NCI-H2107 (cell line): ENCODE measurements at places on chromosomes 6 and 20.

GRCh38 chr6:131643855-131644460 lies 6.9 kb downstream of the ENPP3 start:
- no peak for DNase-seq

- DNase-seq: no peak
These were observed 65.9 kb downstream of the AIG1 start for GRCh38 chr6:143126574-143126941.

GRCh38 chr6:5053864-5054244 lies 31.3 kb upstream of the PPP1R3G start:
- DNase-seq: no peak

- no peak for DNase-seq
These were observed 432 bp downstream of the HSPA1L start for GRCh38 chr6:31814677-31815024.

GRCh38 chr20:62027116-62027515 lies 38.6 kb downstream of the TAF4 start:
- DNase-seq: no peak

DNA sequence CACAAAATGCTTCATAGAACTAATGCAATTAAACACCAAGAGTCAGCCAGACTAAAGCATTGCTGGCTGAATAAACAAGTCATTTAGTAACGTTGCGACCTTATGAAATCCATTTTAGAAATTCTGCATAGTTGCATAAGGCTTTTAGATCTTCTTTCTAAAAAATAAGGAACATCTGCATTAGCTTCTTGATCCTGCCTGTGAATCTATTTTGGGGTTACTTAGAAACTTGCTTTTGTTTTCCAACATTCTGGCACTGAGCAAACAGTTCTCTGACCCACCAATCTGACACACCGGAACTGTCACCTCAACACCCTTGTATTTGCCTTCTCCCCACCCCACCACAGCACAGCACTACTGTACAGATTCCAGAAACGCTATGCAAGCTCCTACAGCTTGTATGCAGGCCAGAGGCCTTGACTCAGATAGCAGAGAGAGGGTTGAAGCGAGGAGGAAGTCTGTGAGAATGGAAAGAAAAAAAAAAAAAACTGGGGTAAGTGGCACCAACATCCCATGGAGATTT lies 55.0 kb downstream of the KIF13A start:
- DNase-seq: no peak

DNA sequence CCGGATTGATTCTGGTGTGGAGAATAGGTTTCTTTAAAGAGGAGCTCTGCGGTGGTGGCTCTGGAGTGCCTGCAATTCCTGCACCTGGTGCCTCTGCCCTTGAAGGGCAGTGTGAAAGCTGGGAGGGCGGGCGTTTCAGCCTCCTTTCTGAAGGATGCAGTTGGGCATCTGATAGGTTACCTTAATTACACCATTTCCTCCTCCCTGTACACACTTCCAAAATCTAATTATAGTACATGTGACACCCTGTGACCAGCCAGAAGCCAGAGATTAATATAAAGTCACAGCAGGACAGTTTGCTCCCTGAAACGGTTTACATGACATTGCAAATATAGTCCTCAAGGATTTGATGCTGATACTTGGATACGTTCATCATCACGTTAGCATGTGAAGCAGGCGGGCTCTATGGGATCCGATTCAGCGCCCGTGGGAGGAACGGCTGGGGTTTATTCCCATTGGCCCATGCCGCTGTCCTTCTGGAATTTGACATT lies 548.2 kb downstream of the QKI start:
- DNase-seq: no peak

GRCh38 chr20:1810926-1811620 lies 84.1 kb upstream of the SIRPA start:
- DNase-seq: no peak

- no peak for DNase-seq
These were observed 68.1 kb upstream of the RNF146 start for GRCh38 chr6:127198549-127198948.

DNA sequence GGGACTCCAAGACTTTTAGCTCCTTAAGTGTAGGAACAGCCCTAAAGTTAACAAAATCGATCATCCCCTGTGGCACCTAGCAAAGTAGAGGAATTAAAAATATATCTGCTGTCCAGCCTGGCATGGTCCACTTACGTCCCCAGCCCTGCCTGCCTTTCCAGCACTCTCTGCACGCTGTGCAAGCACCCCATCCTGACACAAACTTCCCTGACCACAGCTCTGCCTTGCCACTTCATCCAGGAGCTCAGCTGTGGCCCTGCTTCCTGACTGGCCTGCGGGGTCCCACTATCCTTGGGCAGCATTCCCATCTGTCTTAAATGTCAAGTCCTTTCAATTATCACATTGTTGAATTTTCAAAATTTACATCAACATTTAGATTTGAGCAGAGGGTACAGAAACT lies 39.0 kb downstream of the BLOC1S5 start:
- DNase-seq: no peak

DNA sequence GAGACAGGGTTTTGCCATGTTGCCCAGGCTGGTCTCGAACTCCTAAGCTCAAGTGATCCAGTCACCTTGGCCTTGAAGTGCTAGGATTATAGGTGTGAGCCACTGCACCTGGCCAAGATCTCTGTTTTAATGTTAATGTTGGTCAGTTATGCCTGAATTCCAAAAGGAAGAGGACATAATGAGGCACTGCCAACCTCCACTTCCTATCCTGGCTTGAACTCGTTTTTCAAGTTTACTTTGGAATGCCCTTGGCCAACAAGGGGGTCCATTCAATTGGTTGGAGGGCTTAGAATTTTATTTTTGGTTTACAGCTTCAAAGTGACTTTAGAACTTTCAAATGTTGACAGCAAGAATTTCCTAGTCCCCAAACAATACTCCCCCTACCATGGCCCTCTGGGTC lies 29.8 kb downstream of the DNAAF9 start:
- no peak for DNase-seq

GRCh38 chr6:144305985-144306384 lies 20.9 kb downstream of the UTRN start:
- DNase-seq: no peak

GRCh38 chr6:43867246-43867645 lies 97.2 kb downstream of the VEGFA start:
- DNase-seq: no peak

- DNase-seq: no peak
These were observed 312.7 kb upstream of the TBX18 start for GRCh38 chr6:85077098-85077497.

DNA sequence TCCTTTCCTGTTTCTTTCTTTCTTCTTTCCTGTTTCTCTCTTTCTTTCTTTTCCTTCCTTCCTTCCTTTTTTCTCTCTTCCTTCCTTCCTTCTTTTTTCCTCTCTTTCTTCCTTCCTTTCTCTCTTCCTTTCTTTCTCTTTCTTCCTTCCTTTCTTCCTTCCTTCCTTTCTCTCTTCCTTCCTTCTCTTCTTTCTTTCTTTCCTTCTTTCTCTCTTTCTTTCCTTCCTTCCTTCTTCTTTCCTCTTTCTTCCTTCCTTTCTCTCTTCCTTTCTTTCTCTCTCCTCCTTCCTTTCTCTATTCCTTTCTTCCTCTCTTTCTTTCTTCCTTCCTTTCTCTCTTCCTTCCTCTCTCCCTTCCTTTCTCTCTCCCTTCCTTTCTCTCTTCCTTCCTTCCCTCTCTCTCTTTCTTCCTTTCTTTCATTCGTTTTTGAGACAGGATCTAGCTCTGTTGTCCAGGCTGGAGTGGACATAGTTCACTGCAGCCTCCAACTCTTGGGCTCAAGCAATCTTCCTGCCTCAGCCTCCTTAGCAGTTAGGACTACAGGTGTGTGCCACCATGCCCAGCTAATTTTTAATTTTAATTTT lies 170.8 kb upstream of the GMDS start:
- no peak for DNase-seq

GRCh38 chr6:15297895-15298590 lies 52.2 kb downstream of the JARID2 start:
- DNase-seq: no peak

GRCh38 chr20:14067603-14068002 lies 72.3 kb downstream of the MACROD2 start:
- DNase-seq: no peak

DNA sequence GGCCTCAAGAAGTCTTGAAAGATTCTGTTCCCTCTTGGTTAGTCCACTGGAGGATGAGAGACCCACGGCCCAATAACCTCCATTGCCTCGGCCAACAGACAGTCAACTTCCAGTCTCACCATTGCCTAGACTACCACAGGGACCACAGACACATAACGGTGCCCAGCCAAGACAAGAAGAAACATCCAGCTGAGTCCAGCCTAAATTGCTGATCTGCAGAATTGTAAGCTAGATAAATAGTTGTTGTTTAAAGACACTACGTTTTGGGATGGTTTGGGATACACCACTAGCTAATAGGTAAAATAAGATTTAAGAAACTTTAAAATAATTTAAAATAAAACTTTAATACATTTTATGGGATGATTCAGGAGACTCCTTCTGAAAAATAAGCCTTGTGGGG lies 324.7 kb upstream of the JAG1 start:
- no peak for DNase-seq

DNA sequence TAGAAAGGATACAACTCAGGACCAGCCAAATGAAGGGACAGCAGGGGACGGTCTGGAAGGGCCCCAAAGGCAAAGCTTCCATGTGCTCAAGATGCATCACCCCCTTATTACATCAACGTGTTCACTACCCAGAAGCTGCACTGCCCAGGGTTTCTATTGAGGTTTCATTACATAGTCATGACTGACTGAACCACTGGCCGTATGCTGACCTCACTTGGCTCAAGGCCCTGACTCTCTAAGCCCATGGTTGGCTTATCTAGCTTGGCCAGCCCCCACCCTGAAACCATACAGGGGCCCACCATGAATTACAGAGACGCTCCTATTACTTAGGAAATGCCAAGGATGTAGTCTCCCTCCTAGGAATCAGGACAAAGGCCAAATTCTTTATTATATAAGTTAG lies 179.4 kb downstream of the FOXC1 start:
- no peak for DNase-seq

- DNase-seq: no peak
These were observed 175.4 kb upstream of the ZNF217 start for GRCh38 chr20:53769041-53769440.

GRCh38 chr20:63314015-63314471 lies 21.1 kb downstream of the COL20A1 start:
- no peak for DNase-seq

DNA sequence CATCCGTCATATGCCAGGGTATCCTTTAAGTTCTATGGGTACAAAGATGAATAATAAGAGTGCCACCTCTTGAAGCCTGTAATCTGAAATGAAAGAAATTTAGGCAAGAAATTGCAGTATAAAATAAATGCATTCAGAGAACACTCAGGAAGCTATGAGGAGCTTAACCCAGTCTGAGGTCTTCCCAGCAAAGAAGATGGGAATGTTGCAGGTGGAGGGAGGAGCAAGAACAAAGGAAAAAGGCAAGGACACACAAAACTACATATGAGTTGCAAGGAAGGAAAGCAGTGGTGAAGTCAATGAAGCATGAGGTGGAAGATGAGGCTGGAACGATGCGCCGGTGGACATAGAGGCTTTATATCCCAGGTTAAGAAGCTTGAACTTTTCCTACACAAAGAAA lies 67.0 kb upstream of the DST start:
- DNase-seq: no peak

DNA sequence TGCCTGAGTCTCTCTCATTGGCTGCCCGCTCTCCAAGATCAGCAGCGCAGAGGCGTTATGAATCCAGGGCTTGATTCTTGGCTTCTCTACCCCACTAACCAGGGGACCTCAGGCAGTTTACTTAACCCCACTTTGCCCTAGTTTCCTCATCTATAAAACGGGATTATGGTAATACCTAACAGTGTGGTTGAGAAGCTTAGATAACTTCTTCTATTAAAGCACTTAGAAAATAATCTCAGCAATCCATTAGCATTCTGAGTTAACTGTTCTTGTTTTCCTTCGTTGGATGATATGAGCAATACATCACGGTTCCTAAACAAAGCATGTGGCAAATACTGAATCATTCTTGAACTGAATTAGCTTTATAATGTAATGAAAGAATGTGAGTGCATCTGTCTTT lies 116.3 kb upstream of the FKBP1C start:
- no peak for DNase-seq

DNA sequence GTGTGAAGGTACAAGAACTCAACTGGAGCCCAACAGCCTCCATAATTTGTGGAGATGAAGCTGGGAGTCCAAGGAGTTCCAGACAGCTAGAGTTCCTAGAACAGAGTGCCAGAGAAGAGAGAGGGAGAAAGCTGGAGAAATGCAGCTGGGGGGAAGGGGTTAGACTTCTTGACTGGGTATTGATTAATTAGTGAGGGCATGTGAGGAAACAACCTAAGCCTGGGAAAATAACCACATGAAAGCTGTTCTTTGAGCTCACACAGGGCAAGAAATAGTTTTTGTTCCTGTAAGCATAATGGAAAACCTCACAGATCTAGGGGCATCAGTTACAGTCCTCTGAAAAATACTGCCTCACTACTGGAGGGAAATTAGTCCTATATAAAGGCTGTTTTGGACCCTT lies 230.5 kb upstream of the FKBP1C start:
- DNase-seq: no peak

- no peak for DNase-seq
These were observed 153.1 kb downstream of the RCAN2 start for GRCh38 chr6:46338131-46338530.
